CD4-positive, alpha-beta T cell treated with Interleukin-17A for 4 hours (primary cell): ENCODE measurements at places on chromosomes 2 and 18.

- no peak for DNase-seq
These were observed 816.3 kb upstream of the HS6ST1 start for GRCh38 chr2:129135017-129135416.

- no peak for DNase-seq
These were observed 9.1 kb upstream of the STK39 start for GRCh38 chr2:168256448-168256847.

GRCh38 chr18:3224223-3224622, 4.5 kb upstream of the MYOM1 start:
- no peak for DNase-seq

DNA sequence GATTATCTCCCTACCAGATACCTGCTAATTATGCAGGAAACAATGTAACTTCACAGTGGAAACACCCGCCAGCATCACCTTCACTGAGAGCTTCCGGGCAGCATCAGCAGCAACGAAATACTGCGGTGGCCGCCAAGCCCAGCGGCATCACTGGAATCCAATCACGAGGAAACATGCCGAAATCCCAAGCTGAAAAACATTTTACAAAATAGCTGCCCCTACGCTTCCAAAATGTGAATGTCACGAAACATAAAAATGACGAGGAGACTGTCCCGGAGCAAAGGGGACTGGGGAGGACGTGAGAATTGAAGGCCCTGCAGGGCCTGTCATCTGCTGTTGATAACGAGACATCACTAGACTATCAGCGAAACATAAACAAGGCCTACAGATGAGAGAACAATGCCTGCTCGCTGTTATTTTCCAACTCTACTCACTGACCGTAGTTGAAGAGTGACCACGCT, 82.6 kb downstream of the HDAC4 start:
- no peak for DNase-seq

GRCh38 chr2:168738062-168738461, 64.4 kb upstream of the NOSTRIN start:
- DNase-seq: no peak

DNA sequence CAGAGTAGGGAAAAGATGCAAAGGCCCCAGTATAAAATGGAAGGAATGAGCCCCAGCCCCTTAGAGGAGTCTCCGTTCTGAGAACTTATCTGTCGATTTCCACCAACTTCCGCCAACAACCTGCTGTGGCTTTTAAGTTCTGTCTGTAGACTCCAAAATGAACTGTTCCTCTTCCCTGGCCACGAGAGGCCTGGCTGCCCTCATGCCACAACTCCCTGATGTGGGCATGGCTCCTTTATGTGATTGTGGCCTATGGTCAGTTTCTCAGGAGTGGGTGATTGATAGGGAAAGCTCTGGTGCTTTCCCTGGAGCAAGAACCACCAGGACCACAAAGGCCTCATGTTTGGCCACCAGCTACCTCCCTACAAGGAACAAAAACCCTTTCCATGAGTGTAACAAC, 18.8 kb upstream of the CD207 start:
- no peak for DNase-seq

DNA sequence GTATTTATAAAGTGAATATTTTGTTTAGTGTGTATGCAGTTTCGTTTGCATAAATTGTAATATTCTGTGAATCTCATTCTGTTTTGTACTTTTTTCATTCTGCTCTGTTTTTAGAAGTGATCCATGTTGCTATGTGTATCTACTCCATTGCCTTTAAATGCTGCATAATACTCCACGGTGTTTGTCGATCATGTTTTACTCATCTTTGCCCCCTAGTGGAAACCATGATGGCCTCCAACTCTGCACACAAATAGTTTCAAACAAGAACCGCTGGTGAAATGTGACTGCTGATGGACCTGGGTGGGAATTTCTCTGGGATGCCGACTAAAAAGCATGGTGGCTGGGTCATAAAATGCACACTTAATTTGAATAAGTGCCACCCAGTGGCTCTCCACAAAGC, 32.0 kb upstream of the SKOR2 start:
- no peak for DNase-seq

DNA sequence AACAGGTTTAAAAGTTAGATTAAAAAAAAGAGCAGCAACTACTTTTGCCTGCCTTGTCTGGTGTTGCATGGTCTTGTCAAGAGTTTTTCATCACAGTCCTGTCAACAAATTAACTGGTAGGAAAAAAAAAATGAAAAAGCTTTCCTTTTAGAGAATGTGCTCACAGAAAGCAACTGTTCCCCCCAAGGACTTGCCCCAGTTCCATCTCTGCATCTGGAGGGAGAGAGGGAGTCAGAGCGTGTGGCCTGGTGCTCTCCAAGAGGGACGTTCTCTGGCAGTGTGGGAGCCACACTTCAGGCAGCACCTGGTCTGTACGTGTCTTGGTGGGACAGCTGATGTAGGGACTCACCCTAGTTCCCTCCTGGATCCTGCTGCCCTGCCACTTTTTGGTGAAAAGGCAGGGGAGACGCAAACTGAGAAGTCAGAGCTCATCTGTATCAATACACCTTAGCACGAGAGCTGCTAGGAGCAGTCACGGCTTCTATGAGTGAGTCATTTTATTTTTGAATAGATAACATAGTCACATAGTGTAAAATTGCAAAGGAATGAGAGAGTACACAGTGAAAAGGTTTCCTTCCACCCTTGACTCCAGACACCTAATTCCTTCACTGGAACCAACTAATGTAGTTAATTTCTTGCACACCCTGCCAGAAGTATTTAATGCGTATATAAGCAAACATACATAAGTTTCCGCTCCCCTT, 172.5 kb upstream of the MGAT5 start:
- DNase-seq: no peak

DNA sequence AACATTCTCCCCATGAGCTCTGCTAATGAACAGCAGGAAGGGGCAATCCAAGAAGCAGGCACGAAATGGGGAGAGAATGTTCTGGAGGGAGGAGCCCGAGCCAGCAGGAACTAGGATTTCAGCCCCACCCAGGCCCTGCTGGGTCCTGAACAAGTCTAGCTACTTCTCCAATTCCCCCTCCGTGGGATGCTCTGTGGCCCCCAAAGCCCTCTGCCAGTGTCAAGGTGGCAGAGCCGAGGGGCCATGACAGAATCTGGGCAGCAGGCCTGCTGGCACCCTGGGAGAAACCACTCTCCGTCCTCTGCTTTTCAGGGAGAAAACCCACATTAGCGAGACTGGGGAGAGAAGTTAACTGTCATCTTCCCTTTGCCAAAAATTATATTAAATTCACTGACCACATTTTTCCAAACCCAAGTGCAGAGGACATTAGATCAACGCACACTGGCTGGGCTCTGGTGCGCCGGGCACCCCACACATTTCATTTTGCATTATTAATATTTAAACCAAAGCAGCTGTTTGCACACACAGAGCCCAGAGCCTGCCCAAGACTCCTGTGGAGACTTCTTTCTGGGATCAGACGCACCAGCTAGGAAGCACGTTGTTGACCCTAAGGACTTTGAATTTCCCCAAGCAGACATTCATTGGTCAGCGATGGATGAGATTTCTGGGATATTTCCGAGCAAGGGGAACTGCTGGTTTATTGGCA, 80.2 kb upstream of the PKDCC start:
- no peak for DNase-seq

GRCh38 chr2:71333619-71334018, 2.0 kb downstream of the ZNF638 start:
- no peak for DNase-seq

- no peak for DNase-seq
These were observed 48.3 kb upstream of the PLA2R1 start for GRCh38 chr2:160110674-160111239.

GRCh38 chr18:51447351-51448342, 250.2 kb upstream of the MEX3C start:
- no peak for DNase-seq

GRCh38 chr18:44134447-44134846, 546.2 kb upstream of the SETBP1 start:
- DNase-seq: no peak

DNA sequence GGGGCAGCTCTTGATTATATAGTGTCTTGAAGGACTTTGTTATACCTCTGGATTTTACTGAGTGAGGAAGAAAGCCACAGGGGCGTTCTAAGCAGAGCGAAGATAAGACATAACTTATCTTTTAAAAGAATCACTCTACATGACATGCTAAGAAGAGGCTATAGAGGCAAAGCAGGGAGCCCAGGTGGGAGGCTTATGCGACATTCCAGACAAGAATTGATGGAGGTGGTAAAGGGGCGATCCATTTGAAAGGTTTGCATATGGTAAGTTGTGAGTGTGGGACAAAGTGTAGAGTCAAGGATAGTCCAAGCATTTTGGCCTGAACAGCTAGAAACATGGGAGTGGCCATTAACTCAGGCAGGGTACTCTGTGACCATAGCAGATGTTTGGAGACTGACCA, 49.8 kb downstream of the LYPD6 start:
- no peak for DNase-seq

GRCh38 chr2:197700960-197701359, 4.2 kb upstream of the MARS2 start:
- DNase-seq: no peak

GRCh38 chr2:237695201-237695780, 67.9 kb downstream of the LRRFIP1 start:
- DNase-seq: no peak

DNA sequence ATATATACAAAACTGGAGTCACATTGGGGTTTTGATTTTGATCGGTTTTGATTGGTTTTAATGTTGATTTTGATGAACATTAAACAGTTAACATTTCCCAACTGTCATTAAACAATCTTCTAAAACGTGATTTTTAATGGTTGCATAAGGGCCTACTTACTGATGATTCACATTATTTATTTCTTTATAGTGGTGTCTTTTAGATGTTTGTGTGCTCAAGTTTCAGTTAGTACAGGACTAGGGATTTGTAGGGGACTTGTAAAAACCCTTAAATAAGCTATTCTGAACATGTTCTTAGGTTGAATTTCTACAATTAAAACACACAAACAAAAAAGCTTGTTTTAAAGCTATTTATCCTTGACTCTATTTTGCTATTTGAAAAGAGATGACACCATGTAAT, 61.6 kb downstream of the TTC21B start:
- no peak for DNase-seq

- DNase-seq: no peak
These were observed 190.2 kb downstream of the SETBP1 start for GRCh38 chr18:44870631-44871502.

- DNase-seq: peak; percentile 64
These were observed 41.4 kb upstream of the EML4 start for GRCh38 chr2:42127425-42128424.

GRCh38 chr2:145116056-145116455, 596.1 kb upstream of the ZEB2 start:
- no peak for DNase-seq

DNA sequence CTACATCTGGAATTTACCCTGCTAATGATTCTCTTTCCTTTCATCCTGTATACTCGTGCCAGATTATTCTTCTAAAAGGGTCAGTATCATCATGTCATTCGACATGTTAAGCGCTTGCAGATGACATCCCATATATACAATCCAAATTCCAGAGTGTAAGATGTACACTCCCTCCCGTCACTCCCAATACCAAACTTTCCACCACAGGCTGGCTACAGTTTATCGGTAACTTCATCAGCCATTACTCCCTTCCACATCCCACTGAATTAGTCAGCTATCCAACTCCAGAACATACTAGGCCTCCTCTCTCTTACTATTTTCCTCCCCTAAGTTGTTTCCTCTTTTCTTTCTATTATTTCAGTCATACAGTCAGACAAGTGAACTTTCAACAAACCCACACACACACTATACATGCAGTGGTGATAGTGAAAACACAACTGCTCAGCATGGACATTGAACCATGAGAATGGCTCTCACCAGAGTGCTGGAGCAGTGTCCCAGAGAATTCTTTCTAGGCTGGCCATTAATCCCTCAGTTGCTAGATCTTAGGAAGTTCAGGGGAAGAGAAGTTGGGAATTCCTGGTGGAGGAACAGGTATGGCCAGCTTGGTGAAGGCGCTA, 10.6 kb upstream of the NMI start:
- DNase-seq: no peak

GRCh38 chr2:25252291-25253152, 84.1 kb upstream of the POMC start:
- peak; percentile 77 for DNase-seq

DNA sequence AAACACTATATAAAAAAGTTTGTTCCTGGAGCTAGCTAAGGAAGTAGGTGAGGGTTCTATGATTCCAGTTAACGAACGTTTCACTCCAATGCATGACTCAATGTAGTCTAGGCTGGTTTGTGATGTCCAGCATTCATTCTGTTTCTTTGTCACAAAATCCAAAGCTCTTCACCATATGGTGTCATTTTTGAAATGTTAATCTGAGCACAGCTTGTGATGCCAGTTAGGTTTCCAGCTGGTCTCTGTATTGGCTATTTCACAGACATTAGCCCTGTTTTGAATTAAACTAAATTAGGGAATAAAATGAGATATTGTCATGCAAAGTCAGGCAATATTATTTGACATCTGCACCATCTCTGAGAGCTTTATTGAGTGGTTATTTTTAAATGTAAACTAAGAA, 159.4 kb downstream of the RBM43 start:
- DNase-seq: no peak

GRCh38 chr18:59056706-59057492, 82.8 kb upstream of the SEC11C start:
- DNase-seq: peak; percentile 67

GRCh38 chr2:121778741-121779487, 23.5 kb downstream of the TSN start:
- DNase-seq: no peak

DNA sequence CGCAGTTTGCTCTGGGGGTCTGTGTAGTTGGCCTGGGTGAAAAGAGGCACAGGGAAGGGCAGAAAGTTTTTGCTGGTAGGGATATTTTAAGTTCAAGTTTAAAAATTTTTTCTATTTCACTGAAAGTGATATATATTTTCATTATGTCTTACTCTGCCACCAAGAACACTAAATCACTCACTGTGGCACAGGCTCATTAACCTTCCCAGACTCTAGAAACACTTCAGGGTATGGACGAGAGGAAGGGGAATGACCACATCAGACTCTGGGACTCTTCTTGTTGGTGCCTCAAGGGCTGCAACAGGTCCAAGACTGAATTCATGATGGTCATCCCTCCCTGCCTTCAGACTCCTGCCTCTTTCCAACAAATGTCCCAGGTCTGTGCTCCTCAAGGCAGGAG, 29.0 kb downstream of the INO80C start:
- no peak for DNase-seq

- no peak for DNase-seq
These were observed 378.6 kb upstream of the CWC22 start for GRCh38 chr2:180385601-180386201.

- no peak for DNase-seq
These were observed 362.4 kb downstream of the CYRIA start for GRCh38 chr2:16303273-16303577.

DNA sequence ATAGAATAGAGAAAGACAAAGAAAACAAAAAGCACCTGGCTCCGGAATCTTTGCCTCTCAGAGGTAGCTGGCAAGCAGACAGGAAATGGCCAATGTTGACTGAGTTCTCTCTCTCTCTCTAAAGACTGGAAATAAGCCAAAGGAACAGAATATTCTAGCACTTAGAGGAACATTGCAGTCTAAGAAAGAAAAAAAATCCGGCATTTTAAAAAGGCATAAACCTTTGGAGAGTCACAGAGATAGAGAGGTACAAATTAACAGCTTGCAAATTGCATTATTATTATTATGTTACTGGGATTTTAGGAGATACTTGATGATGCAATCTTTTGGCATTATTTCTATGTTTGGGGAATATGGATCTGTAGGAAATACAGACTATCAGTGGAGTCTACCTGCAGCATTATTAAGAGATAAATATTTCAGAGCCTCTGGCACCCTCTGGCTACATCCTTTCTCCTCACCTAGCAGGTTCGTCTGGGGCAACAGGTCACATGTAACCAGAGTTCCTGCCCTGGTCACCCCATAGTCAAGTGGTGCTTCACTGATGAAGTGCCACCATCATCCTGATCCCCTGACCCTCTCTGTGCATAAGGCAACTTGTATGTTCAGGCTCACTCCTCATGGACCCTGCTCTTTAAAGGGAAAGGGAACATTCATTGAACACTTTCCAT, 318.9 kb upstream of the ACVR2A start:
- peak; percentile 26 for DNase-seq
